ENCODE measurements at places on chromosomes 5 and 9.
A peak's percentile ranks its signal among the peaks of the same experiment; 100 is the strongest.

DNA sequence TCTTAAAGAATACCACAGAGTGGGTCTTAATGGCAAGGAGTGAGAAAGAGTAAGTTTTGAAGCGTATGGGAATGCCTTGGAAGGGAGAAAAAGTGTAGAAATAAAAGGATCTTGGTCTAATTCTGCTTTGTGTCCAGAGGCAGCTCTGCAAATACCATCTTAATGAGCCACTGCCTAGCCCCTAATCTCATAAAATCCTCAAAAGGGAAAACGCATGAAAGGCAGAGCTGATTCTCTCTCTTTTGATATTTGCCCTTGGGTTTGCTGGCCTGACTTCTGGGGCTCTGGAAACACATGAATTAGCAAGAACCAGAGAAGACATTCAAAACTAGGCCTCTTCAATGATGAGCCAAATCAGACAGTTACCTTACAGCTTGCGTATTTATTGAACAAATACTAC, 28.1 kb downstream of the NREP start:
- no peak for DNase-seq

GRCh38 chr5:28779161-28779754, 1740.9 kb upstream of the CDH9 start:
- DNase-seq = no peak

DNA sequence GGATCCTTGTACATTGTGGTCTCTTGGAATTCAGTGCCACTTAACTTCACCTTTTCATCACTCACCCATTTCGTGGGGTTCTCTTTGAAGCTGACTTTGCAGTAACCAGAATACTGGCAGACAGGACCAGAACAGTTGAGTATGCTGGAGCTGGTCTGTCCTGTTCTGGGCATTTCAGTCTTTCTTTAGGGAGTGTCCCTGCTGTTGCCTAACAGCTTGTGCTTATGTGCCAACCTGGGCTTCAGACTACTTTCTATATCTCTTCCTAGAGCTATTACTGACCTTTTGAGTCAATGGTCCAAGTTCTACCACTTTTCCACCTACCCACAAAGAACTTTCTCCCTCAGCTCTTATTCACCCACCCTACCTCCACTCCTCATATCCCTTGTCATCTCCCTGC, 10.0 kb upstream of the INSL6 start:
- no peak for DNase-seq

GRCh38 chr5:78512435-78512834, 136.1 kb downstream of the LHFPL2 start:
- DNase-seq = no peak

DNA sequence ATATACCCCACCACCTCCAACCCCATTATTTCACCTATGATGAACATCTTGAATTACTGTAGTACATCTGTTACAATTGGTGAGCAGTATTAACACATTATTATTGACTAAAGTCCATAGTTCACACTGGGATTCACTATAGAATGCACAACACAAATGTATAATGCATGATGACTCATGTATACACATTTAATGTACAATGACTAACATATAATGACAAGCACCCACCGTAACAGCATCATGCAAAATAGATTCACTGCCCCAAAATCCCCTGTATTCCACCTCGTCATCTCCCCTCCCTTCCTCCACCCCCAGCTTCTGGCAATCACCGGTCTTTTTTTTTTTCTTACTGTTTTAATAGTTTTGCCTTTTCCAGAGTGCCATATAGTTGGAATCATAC, 47.1 kb upstream of the NEK6 start:
- DNase-seq = peak; percentile 29

- DNase-seq = no peak
Observed at GRCh38 chr5:6900247-6901227, 187.3 kb downstream of the TENT4A start.

- DNase-seq = no peak
Observed at GRCh38 chr5:1526681-1527131, 2.9 kb upstream of the LPCAT1 start.
